HAP-1 (cell line): ENCODE measurements at places on chromosomes 1 and 21.

- DNase-seq: peak; percentile 79
Observed at GRCh38 chr1:156656806-156657740, 15.2 kb downstream of the BCAN start.

GRCh38 chr1:24970399-24970753, 40.3 kb upstream of the RUNX3 start:
- no peak for DNase-seq

GRCh38 chr1:90712915-90713730, 4.0 kb downstream of the BARHL2 start:
- no peak for DNase-seq

- DNase-seq: peak; percentile 44
Observed at GRCh38 chr1:197485790-197486189, 217.7 kb downstream of the CRB1 start.

- no peak for DNase-seq
Observed at GRCh38 chr1:36419569-36419968, 21.9 kb upstream of the LSM10 start.

GRCh38 chr1:245888809-245889208, 618.3 kb downstream of the SMYD3 start:
- DNase-seq: no peak

DNA sequence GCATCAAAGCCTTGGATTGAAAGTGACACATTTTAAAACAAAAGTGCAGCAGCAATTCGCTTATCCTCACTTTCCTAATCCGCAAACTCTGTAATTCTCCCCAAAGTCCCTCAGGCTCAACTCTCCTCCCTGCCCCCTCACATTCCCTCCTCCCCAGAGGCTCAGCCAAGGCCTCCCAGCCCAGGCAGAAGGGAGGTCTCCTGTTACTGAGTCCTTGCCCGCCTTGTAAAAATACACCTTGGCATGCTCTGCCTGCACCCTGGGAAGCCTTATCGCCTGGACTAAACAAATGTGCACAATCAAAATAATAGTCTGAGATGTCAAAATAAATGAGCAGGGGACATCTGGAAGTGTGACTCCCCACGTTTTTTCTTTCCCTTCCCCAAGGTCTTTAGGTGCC, 109.7 kb downstream of the PLXNA2 start:
- no peak for DNase-seq

DNA sequence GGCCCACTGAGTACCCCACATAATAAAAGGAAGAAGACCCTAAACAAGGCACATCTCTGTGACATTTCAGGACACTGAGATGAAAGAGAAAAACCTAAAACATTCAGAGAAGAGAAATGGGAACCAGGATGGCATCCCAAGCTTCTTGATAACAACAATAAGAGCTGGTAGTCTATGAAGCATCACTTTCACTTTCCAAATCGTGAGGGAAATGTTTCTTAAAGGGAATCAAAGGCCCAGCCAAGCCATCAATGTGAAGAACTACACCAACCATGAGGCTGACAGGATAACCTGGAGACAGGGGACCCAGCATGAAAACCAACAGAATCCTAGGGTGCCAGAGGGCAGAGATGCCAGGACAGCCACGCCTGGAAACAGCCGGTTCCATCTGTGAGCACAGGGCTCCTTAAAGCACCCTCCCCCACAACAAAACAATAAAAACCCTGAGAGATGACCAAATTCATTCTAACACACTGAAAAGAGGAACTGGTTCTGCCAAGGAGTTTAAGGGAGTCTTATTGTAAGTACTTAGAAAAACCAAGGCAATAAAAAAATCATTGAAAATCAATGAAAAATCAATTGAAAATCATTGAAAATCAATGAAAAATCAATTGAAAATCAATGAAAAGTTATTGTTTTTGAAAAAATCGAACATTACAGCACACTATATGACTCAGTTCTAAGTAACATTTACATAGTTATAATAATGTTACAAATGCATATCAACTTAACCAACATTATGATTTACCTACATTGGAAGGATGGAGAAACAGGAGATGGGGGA, 141.5 kb upstream of the ERG start:
- DNase-seq: no peak

GRCh38 chr1:184800876-184801275, 46.2 kb upstream of the EDEM3 start:
- DNase-seq: no peak

GRCh38 chr1:14412235-14412634, 186.2 kb upstream of the KAZN start:
- no peak for DNase-seq

DNA sequence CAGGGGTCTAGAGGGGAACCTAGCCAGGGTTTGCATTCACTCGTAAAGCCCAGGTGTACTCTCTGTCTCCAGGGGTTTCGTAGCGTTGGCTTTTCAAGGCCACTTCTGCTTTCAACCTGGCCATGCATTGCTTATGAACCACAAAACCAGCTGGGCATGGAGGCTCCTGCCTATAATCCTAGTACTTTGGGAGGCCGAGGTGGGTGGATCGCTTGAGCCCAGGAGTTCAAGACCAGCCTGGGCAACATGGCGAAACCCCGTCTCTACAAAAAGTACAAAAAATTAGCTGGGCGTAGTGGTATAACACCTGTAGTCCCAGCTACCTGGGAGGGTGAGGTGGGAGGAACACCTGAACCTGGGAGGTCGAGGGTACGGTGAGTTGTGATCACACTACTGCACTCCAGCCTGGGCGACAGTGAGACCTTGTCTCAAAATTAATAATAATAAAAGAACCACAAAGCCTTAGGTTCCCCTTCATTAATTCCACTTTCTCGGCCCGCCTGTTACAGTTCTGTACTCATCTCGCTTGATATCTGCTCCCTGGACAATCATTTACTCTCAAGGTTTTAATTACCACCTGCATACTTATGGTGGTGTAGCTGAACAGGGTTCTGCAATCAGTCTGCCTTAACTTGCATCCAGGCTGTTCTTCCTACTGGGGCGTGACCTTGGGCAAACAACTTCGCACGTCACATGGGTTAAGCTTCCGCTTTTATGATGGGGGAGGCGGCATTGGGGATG, 6.1 kb downstream of the SLC16A4 start:
- no peak for DNase-seq

GRCh38 chr1:64909031-64909430, 57.3 kb downstream of the JAK1 start:
- DNase-seq: no peak

GRCh38 chr1:53554592-53555305, 95.5 kb downstream of the DMRTB1 start:
- no peak for DNase-seq

DNA sequence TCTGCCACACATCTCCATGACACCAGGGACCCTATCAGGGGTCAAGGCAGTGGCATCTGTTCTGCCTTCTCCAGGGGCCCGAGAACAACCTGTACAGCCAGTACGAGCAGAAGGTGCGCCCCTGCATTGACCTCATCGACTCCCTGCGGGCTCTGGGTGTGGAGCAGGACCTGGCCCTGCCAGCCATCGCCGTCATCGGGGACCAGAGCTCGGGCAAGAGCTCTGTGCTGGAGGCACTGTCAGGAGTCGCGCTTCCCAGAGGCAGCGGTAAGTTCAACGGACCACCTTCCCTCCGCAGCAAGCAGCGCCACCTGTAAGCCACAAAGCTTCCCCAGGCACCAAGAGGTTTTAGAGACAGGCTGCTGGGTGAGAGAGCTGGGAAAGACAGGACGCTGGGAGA, 15.9 kb downstream of the MX2 start:
- DNase-seq: no peak

DNA sequence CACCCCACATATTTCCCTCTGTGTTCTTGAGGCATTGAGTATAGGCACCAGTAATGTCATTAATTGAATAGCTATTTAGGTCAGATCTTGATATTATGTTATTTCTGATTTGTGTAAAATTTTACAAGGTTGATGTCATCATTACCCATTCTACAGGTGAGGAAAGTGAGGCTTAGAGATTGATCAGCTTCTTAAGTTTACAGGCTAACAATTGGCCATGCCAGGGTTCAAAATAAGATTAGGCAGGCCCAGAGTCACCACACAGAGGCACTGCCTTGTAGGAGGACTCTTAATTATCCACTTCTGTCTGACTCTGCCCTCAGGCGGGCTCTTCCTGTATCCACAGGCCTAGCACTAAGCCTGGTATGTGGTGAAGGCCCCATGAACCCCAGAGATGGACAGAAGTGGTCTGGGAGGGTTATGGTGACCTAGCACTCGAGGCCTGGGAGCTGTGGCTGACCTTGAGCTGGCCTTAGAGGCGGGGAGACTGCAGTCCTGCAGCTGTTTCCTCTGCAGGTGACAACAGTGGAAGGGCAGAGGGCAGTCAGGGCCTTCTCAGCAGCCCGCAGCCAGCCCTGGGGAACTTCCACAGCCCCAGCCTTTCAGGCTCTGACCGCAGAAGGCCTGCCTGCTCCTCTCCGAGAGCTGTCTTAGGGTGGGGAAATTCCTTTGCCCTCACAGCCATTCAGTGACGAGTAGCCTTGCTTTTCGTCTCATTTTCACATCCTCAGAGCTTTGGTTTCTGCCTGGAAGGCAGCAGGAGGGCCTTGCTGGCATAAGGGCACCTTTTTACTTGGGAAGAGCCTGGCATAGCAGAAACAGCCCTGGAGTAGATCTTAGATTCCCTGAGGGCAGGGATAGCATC, 12.2 kb downstream of the ZDHHC18 start:
- no peak for DNase-seq

DNA sequence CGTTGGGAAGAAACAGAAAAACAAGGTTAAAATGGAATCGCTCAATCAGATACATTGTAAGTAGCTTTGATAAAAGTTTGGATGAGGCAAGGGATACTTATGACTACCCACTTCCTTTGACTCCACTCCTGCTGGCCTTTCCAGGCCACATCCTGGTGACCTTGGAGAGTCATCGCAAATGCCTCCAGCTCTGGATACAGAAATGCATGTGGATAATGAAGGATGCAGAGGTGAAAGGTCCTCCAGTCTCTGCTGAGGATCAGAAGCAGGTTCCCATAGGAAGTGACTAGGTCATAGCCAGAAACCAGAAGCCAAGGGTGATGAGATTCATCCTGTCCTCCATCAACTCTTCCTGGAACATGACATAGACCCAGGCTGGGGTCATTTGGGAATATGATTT, 6.2 kb upstream of the CAMK1G start:
- no peak for DNase-seq

GRCh38 chr1:234725177-234726132, 115.5 kb upstream of the IRF2BP2 start:
- no peak for DNase-seq

DNA sequence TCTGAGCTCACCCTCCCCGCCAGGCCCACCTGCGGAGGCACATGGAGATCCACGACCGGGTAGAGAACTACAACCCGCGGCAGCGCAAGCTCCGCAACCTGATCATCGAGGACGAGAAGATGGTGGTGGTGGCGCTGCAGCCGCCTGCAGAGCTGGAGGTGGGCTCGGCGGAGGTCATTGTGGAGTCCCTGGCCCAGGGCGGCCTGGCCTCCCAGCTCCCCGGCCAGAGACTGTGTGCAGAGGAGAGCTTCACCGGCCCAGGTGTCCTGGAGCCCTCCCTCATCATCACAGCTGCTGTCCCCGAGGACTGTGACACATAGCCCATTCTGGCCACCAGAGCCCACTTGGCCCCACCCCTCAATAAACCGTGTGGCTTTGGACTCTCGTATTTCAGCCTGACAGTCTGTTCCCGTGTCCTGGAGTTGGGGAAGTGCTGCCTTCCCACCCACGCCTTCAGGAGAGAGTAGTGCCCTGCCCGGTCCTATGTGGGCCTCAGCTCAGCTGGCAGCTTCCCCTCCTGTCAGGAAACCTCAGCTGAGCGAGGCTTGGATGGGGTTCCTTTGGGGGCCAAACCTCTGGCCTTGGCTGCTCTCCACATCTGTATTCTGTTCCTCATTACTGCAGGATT, 9.2 kb downstream of the ZBTB48 start:
- no peak for DNase-seq
